Right ventricle myocardium superior (tissue), 1 donor: ENCODE measurements at places on chromosomes 5 and 9.

DNA sequence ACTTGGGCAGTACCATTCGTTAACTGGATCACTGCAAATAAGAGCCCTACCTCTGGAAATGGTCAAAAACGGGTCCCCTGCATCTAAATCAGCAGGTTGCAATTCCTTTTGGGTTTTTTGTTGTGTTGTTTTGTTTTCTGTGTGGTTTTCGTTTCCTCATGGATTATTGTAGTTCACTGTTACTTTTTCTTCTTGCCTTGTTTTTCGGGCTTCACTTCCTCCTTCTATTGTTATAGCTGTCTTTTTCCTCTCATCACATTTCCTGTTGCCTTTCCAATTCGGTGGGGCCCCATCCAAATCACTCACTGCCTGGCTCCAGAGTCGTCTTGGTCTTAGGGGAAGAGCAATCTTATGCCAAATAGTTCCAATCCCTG is 8.7 kb upstream of the SSBP2 start:
- no peak for DNase-seq

DNA sequence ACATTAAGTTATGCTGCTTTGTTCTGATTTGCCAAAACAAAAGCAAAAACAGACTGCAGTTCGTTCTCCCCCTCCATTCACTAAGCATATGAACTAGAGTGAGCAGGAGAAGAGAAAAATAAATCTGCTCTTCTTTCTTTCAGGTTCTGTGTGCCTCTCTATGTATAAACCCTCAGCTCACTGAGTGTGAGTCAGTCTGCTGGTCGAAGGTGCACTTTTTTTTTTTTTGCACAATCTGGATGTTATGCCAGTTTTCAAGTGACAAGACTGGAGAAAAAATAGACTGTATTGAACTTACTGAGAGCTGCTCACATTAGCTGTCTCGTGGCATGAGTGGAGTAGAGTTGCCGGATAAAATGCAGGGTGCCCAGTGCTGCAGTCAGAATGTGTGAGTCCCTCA is 244.6 kb upstream of the ATP10B start:
- no peak for DNase-seq

- DNase-seq = no peak
These were observed 11.8 kb downstream of the SLC12A7 start for GRCh38 chr5:1099926-1100663.

DNA sequence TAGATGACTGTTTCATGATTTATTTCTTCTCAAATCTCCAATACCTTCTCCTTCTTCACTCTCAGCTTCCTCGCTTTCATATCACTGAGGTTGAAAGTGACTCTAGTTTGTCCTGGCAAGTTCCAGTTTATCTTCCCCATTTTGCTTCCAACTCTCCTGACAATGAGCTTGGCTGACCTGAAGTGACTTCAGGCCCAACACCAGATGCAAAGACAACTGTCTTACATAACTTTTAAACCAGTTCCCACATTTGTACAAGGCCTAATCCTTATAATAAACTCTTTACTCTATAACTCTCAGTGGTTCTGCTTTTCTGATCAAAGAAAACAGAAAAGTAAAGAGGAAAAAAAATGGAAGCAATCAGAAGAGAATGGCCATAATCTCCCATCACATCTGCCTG is 22.0 kb downstream of the GNG10 start:
- no peak for DNase-seq

GRCh38 chr5:156482818-156483217 is 155.9 kb downstream of the SGCD start:
- no peak for DNase-seq

GRCh38 chr5:65061974-65062353 is 293.2 kb downstream of the CWC27 start:
- no peak for DNase-seq

DNA sequence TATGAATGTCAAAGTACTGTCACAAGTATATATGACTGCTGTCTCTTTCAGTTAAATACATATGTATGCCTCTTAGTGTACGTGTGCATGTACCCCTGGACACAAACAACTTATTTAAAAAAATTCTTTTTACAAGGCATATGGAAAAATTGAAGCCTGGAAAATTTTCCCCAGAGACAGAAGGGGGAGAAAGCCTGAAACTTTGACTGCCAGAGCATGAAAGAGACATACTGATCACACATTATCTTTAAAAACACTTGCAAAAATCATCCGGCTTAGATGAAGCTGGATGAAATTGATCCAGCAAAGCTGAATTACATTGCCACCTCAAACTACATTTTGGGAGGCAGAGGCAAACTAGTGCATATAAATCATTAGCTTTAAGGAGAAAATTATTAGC is 88.0 kb upstream of the NFIB start:
- DNase-seq = no peak

DNA sequence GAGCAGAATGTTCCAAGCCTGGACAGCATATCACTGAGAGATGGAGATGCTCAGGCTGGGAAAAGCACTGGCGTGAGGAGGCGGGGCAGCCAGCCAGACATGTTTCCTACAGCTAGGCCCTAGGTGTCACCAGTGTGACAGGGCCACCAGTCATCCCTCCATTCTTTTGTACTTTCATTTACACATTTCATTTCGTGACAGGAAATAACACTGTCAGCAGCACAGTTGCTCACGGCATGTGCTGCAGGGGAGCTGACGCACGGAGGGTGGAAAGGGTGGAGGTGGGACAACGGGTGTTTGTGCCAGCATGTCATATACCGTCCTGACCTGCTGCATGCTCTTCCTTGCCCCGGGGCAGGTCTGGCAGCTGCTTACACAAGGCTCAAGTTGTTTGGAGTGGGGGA is 14.8 kb upstream of the CEMIP2 start:
- DNase-seq = peak; percentile 48
